ENCODE measurements at places on chromosomes 2 and 18.

DNA sequence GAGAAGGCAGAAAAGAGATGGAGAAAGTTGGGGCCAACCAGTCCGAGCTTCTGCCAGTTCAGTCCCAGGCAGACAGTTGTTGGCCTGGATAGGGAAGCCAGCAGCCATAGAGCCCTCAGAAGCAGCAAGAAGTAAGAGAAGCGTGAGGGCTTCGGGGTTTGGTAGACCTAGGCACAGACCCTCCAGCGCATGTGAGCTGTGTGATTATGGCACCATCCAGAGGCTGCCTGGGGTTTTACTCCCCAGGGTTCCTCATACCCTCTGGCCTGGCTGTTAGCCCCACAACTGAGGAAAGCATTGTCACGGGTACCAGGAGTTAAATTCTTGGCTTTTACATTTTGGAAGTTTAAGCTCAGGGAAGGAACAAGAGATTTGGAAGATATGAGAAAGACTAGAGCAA, 93.7 kb upstream of the RAB6C start:
- peak; percentile 72 for DNase-seq
- H3K27ac ChIP-seq = no peak overlapping the region
- H3K36me3 ChIP-seq = no peaks in the 10 kb centered on the region
- no peaks in the 10 kb centered on the region for H3K4me1 ChIP-seq
- no peaks in the 10 kb centered on the region for H3K27me3 ChIP-seq

DNA sequence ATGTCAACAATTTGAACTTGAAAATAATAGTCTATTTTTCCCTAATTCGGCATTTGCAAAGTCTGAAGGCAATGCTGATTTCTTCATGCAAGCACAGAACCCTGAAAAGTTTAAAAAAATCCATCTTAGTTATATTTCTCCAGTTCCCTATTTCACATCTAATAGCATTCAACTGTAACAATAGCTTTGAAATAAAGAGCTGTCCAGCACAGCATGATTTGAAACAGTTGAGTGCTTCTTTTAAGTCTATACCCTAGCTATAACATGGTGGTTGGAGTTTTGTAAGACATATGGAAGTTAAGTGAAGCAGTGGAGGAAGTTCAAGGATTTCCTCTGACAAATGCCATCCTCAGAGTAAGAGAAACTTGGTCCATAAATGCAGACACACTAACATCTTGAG, 691.9 kb downstream of the ERBB4 start:
- DNase-seq = no peak
- no peaks in the 10 kb centered on the region for H3K27me3 ChIP-seq
- no peak overlapping the region for H3K27ac ChIP-seq
- H3K36me3 ChIP-seq = no peaks in the 10 kb centered on the region
- H3K4me1 ChIP-seq = no peaks in the 10 kb centered on the region

DNA sequence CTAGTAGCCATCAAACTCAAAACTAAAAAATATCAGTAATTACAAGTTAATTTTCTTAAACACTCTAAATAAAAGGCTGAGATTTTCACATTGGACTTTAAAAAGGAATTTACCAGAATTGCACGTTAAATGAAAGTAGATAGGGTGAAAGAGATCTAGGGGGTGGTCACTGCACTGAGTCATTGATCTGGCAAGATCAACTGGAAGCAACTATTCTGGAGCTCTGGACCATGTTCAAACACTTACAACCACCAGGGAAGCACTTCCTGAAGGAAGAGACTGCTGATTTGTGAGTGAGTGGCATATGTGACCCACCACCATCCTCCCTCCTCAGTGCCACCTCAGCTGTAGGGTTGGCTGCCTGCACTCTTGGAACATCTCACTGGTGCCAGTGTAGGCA, 111.8 kb downstream of the UGGT1 start:
- no peaks in the 10 kb centered on the region for H3K4me1 ChIP-seq
- no peak overlapping the region for H3K4me3 ChIP-seq
- H3K27me3 ChIP-seq = no peaks in the 10 kb centered on the region
- DNase-seq = no peak
- H3K36me3 ChIP-seq = no peaks in the 10 kb centered on the region

DNA sequence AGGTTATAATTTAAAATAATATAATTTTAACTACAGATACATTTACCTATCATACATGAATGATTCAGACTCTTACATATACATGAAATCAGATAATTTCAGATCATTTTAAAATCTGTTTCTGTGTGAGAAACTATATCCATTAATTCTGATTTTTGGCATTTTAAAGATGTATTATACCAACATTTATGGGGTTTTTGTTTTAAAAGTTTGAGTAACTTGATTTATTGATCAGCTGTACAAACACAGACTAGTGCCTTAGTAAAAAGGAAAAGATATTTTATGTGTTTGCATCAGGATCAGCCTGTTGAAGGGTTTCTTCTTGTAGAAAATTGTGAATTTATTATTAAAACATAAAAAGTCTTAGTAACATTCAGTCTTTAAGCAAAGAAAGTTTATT, 59.9 kb downstream of the KIAA1328 start:
- H3K27ac ChIP-seq = no peak overlapping the region
- peaks cover 23% of the 10 kb centered on the region for H3K4me1 ChIP-seq
- DNase-seq = no peak
- no peaks in the 10 kb centered on the region for H3K27me3 ChIP-seq

DNA sequence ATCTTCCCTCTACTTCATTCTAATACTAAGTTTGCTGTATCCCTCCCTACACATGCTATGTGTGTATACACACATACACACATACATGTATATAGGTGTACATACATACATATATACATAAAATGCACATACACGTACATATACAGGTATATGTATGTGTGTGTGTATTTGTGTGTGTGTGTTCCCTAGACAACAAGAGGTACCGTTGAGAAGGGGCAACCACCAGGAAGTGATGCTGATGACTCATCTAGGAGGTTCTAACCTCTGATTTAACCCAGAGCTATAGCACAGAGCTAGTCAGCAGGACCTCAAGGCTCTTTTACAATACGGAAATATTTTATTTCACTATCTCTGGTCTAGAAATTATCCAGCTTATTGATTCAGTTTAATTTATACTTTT, 139.2 kb downstream of the LAMA3 start:
- H3K36me3 ChIP-seq = no peaks in the 10 kb centered on the region
- no peaks in the 10 kb centered on the region for H3K4me1 ChIP-seq
- H3K4me3 ChIP-seq = no peak overlapping the region
- no peak overlapping the region for H3K27ac ChIP-seq
- no peaks in the 10 kb centered on the region for H3K27me3 ChIP-seq

GRCh38 chr2:100660851-100661584, 98.2 kb downstream of the PDCL3 start:
- H3K27me3 ChIP-seq = no peaks in the 10 kb centered on the region
- no peak overlapping the region for H3K27ac ChIP-seq
- no peaks in the 10 kb centered on the region for H3K4me1 ChIP-seq
- H3K4me3 ChIP-seq = no peak overlapping the region
- DNase-seq = no peak
- no peaks in the 10 kb centered on the region for H3K36me3 ChIP-seq

DNA sequence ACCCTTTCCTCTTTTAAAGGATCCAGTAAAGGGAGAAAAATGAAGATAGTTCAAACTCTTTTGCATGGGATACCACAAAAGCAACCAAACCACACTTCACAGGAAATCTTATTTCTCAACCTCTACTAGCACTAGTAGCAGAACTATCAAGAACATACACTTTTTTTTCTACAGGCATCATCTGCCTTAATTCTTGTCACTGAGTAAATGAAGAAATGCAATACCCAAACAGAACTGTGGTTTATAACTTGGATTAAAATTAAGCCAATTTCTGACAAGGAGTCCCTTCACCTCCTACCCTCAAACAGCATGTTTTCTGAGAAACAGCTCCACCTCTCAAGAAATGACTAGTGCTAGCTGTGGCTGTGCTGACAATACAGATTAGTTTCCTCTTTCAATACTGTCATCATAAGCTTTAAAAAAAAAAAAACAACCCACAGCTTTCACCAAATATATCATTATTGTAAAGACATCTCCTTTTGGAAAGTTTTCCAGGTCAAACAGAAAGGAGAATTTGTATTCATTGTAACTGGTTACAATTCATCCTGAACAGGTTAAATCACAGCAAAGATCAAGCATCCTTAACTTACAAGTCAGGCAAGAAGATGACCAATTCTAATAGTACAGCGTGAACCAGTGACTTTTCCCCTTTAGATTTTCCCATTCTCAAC, 44.4 kb downstream of the PTPN2 start:
- peak overlapping the region; percentile 83 for H3K27ac ChIP-seq
- peaks cover 21% of the 10 kb centered on the region for H3K36me3 ChIP-seq
- no peaks in the 10 kb centered on the region for H3K27me3 ChIP-seq

- no peaks in the 10 kb centered on the region for H3K27me3 ChIP-seq
- no peaks in the 10 kb centered on the region for H3K4me1 ChIP-seq
- no peak overlapping the region for H3K27ac ChIP-seq
- DNase-seq = no peak
- H3K36me3 ChIP-seq = no peaks in the 10 kb centered on the region
These were observed 19.2 kb upstream of the GPR35 start for GRCh38 chr2:240605867-240606743.

DNA sequence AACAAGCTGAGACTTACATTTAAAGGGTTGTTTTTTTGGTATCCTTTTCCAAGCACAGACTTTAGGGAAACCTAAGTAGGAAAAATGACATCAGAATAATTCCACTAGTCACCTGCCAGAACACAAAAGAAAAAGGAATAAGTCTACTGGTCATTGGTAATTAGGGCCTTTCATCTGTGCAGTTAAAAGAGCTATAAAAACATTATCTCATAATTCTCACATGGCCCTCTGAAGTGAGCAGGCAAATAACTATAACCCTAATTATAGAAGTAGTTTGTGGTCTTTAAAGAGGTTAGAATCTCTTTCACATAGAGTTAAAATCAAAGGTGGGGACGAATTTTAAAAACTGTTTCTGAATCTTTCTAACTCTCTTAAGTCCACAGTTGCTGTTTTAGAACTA, 111.1 kb upstream of the B3GNT2 start:
- no peaks in the 10 kb centered on the region for H3K27me3 ChIP-seq
- H3K4me3 ChIP-seq = no peak overlapping the region

- no peaks in the 10 kb centered on the region for H3K27me3 ChIP-seq
- DNase-seq = no peak
- no peaks in the 10 kb centered on the region for H3K36me3 ChIP-seq
- H3K4me3 ChIP-seq = no peak overlapping the region
These were observed 1845.6 kb upstream of the PIK3C3 start for GRCh38 chr18:40109252-40110049.

GRCh38 chr2:164896634-164897355, 55.2 kb upstream of the COBLL1 start:
- H3K4me3 ChIP-seq = no peak overlapping the region
- H3K27ac ChIP-seq = no peak overlapping the region
- DNase-seq = no peak
- H3K4me1 ChIP-seq = no peaks in the 10 kb centered on the region
- H3K27me3 ChIP-seq = no peaks in the 10 kb centered on the region

GRCh38 chr2:145235312-145235711, 715.4 kb upstream of the ZEB2 start:
- H3K4me1 ChIP-seq = no peaks in the 10 kb centered on the region
- no peaks in the 10 kb centered on the region for H3K36me3 ChIP-seq
- H3K4me3 ChIP-seq = no peak overlapping the region
- no peak overlapping the region for H3K27ac ChIP-seq
- no peaks in the 10 kb centered on the region for H3K27me3 ChIP-seq
- no peak for DNase-seq

DNA sequence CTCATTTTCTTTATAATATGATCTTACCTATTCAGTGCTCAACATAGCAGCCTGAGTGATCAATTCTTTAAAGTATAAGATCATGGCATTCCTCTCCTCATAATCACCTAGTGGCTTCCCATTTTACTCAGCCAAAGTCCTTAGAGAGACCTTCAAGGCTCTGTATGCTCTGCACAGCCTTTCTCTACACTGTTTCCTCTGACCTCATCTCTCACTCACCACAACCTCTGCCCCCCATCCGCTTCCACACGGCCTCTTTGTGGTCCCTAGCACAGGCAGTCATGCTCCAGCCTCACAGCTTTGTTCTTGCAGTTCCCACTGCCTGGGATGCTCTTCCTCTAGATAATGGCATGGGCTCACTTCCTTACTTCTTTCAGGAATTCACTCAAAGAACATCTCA, 109.2 kb downstream of the HIBCH start:
- H3K36me3 ChIP-seq = peaks cover 4% of the 10 kb centered on the region
- no peak overlapping the region for H3K4me3 ChIP-seq
- H3K27me3 ChIP-seq = no peaks in the 10 kb centered on the region
- no peak for DNase-seq
- no peak overlapping the region for H3K27ac ChIP-seq

DNA sequence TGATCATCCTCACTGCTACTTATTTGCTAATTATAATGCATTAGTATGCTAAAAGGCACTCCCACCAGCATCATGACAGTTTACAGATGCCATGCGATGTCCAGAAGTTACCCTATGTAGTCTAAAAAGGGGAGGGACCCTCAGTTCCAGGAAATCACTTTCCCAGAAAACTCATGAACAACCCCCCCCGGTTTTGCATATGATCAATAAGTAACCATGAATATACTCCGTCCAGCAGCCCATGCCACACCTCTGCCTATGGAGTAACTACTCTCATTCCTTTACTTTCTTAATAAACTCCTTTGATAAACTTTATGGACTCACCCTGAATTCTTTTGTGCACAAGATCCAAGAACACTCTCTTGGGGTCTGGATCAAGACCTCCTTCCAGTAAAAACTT, 86.8 kb downstream of the MALT1 start:
- DNase-seq = no peak
- H3K27me3 ChIP-seq = no peaks in the 10 kb centered on the region
- H3K36me3 ChIP-seq = no peaks in the 10 kb centered on the region
- no peak overlapping the region for H3K4me3 ChIP-seq
- no peak overlapping the region for H3K27ac ChIP-seq
- H3K4me1 ChIP-seq = peaks cover 14% of the 10 kb centered on the region

DNA sequence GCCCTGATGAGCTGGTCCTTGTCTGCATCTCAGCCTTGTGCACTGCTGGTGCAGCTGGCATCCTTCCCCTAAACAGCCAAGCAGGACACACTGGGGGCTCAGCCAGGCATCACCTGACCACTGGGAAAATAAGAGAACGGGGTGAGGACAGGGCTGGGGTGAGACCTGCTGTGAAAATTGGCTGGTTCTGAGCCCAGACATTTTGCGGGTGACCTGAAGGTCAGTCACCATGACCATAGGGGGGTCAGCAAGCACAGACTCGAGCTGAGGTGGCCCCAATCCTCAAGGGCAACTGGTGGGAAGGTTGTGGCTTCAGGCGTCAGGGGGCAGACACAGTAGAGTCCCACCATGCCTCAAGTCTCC, 144.9 kb upstream of the TWIST2 start:
- no peak overlapping the region for H3K27ac ChIP-seq
- no peaks in the 10 kb centered on the region for H3K27me3 ChIP-seq
- no peak for DNase-seq

DNA sequence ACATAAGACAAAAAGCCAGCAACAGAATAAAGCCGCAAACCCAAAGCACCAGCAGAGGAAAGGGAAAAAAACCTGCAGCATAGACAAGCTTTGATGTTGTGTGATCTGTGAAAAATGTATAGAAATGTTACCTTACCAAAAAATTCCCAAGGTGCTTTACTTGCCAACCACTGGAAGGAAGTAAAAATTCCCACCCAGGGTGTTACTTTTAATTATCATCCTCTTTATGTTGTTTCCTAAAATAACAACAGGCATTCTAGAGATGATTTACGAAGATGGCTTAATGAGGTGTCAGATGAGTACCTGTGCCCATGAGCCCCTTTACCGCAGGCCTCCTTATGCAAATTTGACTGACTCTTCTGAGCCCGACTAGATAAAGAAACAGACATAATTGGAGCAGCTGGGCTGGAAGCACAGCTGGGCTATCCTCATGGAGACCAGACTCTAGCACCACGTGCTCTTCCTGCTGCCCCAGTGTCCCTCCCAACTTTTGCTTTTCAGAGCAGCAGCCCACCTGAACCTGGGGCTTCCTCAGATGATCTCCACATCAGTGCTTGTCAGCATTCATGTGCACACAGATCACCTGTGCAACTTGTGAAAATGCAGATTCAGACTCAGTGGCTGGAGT, 41.5 kb downstream of the SRSF7 start:
- peak overlapping the region; percentile 15 for H3K4me3 ChIP-seq
- H3K27me3 ChIP-seq = no peaks in the 10 kb centered on the region
- DNase-seq = peak; percentile 70

All from Karpas-422 (cell line).